Fibroblast of skin of back (primary cell): ENCODE measurements at places on chromosomes 1 and 21.

DNA sequence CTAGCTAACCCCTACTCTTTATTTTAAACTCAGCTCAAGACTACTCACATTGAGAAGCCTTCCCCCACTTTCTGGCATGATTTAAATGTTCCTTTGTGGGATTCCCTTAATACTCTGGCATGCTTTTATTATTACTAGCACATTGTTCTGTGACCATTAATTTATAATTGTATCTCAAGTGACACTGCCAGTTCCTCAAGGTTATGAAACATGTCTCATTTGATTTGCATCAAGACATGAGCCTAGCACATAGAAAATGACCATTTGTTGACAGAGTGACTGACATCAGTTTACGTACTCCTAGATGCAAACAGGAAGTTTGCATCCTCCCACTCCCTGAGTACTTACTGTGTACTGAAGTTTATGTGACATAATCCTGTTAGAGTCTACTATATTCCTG, 15.2 kb downstream of the RGS4 start:
- DNase-seq: peak; percentile 68

GRCh38 chr1:107643766-107644165, 321.2 kb downstream of the VAV3 start:
- no peak for DNase-seq

DNA sequence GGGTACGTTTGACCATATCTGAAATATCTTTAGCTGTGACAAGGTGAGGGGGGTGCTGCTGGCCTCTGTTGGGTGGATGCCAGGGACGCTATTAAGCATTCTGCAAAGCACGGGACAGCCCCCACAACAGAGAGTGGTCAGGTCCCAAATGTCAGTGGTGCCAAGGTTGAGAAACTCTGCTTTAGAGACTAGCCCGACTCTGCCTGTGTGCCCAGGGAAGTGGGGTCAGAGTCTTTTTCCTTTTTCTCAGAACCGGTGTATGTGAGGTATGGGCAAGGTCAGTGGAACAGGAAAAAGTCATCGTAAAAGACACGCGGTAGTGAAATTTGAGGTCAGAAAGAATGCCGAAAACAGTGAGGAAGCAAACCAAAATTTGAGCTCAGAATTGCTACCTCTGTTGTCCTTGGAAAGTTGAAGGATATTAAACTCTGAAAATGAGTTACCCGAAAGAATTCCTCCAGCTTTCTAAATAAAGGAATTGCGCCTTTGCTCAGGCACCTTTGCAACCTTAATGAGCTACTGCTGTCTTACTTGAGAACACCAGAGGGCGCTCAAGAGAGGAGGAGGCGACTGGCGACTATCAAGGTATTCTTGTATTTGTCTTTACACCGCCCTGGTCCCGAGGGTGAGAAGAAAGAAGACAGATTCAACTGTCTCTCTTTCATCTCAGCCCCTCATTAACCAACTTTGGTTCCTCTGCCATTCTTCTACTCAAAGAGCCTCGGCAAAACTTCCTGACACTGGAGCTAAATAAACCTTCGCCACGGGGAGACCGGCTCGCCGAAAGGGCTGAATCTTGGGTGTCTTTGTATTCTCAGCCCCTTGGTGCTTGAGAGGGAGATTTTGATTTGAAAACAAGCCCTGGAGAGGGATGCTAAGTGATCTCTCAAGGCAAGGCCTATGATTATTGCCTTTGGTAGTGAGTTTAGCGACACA, 85.4 kb upstream of the OLIG2 start:
- DNase-seq: peak; percentile 23

- no peak for DNase-seq
These were observed 876 bp downstream of the EFCAB7 start for GRCh38 chr1:63524201-63524600.

- peak; percentile 73 for DNase-seq
These were observed 6.0 kb upstream of the PITHD1 start for GRCh38 chr1:23772049-23772853.

GRCh38 chr1:221611656-221612046, 130.2 kb downstream of the DUSP10 start:
- DNase-seq: no peak

GRCh38 chr1:156643778-156644092, 1.8 kb downstream of the BCAN start:
- no peak for DNase-seq

- DNase-seq: no peak
These were observed 30.3 kb upstream of the TRAPPC10 start for GRCh38 chr21:43981871-43982210.

DNA sequence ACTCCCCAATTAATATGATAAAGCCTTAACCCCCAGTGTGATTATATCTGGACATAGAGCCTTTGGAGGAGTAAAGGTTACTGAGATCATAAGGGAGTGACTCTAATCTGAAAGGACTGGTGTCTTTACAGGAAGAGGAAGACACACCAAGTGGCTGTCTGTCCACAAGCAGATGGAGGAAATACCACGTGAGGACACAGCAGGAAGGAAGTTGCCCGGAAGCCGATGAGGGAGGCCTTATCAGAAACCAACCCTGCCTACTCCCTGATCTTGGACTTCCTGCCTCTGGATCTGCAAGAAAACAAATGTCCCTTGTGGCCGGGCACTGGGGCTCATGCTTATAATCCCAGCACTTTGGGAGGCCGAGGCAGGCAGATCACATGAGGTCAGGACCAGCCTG, 110.3 kb upstream of the CHRM3 start:
- DNase-seq: no peak

GRCh38 chr1:25035523-25036116, 105.5 kb upstream of the RUNX3 start:
- no peak for DNase-seq

GRCh38 chr21:41170442-41170841, 2.5 kb downstream of the BACE2 start:
- peak; percentile 33 for DNase-seq

GRCh38 chr1:20732588-20733359, at the start of gene SH2D5:
SH2D5 (minus strand) TSS chr1:20732703; CDS start chr1:20728044, 4,659 bp downstream.
- peak; percentile 98 for DNase-seq

DNA sequence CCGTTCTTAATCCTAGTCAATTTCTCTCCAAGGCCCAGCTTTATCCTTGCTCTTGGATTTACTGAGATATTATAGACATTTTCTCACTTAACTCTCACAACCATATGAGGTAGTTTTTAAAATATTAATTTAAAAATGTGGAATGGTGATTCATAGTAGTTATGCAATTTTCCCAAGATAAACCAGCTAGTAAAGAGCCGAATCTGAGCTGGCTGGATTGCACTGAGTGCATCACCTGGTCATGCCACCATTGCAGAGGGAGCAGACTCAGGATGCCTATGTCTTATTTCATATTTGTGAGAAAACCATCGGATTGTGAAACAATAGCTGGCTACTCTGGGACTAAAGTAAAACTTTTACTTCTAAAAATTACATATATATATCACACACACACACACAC, 494.0 kb downstream of the KCNT2 start:
- peak; percentile 8 for DNase-seq

DNA sequence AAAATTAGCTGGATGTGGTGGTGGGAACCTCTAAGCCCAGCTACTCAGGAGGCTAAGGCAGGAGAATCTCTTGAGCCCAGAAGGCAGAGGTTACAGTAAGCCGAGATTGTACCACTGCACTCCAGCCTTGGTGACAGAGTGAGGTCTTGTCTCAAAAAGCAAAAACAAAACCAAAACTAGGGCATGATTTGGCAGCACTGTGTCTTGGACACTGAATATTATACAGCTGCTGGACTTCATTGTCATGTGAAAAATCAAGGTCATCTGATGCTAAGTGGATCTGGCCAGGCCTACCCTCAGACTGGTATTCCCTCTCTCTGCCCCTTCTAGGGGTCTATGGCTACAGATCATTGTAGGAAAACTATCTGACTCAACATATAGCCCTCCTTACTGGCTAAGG, 55.2 kb upstream of the MRPS6 start:
- DNase-seq: no peak

GRCh38 chr1:65209005-65209885, 61.2 kb downstream of the AK4 start:
- DNase-seq: peak; percentile 45

GRCh38 chr1:151277249-151277648, 4.8 kb upstream of the ZNF687 start:
- DNase-seq: no peak

- no peak for DNase-seq
These were observed 13.0 kb upstream of the MYOM3 start for GRCh38 chr1:24124980-24125379.

- DNase-seq: no peak
These were observed 157.3 kb downstream of the CLIC6 start for GRCh38 chr21:34825948-34826548.

GRCh38 chr1:183933528-183934179, 103.9 kb downstream of the COLGALT2 start:
- DNase-seq: no peak

GRCh38 chr1:226365831-226366231, 42.1 kb downstream of the PARP1 start:
- DNase-seq: peak; percentile 33

GRCh38 chr21:35984654-35985361, 75.5 kb downstream of the SETD4 start:
- DNase-seq: no peak

DNA sequence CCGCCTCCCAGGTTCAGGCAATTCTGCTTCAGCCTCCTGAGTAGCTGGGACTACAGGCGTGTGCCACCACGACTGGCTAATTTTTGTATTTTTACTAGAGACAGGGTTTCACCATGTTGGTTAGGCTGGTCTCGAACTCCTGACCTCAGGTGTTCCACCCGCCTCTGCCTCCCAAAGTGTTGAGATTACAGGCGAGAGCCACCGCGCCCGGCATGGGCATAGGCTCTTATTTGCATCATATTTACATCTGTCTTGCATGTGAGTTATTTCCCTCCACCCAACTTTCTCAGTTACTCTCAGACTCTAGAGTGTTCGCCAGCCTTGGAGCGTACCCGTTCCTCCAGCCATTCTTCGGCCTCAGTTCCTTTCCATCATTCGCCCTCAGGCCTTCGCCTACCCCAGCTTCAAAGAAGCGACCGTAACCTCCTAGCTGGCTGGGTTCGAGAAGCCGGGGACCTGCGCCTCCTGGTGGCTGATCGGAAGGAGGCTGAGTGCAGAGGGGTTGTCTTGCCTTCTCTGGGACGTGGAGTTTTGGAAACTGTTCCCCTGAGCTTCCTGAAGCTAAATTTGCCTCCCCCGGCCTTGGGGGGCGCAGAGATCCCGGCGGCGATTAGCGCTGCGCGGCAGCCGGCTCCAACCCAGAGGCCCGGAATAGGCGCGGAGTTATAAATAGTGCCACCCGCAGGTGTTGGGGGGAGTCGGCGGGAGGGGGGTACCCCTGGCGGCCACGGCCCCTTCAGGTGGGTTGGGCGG, 3.6 kb upstream of the ZBTB7B start:
- peak; percentile 78 for DNase-seq

DNA sequence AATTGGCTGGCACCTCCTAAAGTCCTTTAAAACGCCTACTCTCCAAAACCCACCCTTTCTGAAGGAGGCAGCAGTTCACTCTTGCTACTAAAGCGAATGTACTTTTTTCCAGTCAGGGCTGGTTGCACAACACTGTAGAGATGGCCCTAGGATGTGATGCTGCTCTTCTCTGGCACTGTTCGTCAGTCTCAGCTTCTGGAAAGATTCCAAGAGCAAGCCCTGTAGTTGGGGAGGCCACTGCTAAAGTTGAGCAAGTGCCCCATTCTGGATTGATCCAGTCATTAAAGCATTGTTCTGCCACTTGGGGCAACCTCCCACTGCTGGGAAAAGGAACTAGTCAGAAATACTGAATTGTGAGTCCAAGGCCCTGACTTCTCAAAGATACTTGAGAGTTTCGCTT, 28.5 kb upstream of the KCNQ4 start:
- no peak for DNase-seq

- DNase-seq: no peak
These were observed 47.1 kb upstream of the INSL5 start for GRCh38 chr1:66848193-66848592.

DNA sequence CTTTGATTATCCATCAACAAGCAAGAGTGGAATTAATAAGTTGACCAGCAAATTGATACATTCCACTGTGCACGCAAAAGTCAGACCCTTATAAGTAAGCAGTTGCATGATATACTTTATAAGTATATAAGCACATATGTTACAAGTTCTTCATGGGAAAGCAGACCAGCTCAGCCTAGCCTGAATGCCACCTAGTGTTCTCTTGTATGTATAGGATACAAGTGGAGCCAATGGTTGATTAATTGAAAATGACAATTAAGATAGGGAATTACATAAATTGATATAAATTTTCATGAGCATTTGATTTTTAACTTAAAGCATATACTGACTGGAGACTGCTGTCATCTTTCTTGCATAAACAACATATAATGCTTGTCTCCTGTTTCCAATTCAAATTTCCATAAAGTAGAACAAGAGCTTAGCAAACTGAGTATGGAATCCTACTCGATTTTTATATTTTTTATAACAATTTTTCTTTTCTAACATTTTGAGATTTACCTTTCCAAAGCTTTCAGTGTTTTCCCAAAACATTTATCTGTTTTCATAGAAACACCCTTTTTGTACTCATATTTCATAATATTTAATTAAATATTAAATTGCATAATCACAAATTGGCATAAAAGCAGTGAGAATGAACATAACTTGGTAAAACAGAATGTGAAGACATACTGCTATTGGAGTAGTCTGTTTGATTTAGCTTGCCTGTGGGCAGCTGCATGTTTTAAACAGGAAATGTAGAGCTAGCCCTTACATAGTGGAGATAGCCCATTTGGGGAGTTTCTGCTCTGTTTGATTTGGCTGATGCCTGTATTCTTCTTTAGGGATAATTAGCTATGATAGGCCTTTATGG, 62.8 kb downstream of the MAGI3 start:
- peak; percentile 34 for DNase-seq

DNA sequence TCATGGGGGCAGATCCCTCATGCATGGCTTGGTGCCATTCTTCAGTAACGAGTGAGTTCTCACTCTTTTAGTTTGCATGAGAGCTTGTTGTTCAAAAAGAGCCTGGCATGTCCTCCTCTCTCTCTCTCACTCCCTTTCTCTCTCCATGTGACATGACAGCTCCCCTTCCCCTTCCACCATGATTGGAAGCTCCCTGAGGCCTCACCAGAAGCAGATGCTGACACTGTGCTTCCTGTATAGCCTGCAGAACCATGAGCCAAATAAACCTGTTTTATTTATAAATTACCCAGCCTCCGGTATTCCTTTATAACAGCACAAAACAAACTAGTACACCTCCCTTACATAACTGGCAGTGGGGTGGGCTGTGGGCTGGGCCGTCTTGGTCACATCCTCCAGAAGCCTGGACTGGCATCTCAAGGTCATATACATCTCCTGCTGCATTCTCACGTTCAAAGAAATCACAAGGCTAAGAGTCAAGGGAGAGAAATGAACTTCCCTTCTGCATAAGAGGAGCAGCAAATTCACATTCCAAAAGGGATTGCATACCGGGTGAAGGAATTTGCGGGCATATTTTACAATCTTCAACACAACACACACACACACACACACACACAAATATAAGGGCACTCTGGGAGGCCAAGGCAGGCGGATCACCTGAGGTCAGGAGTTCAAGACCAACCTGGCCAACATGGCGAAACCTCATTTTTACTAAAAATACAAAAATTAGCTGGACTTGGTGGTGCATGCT, 2.3 kb upstream of the CCSAP start:
- peak; percentile 70 for DNase-seq

GRCh38 chr1:67376381-67376780, 53.8 kb downstream of the SERBP1 start:
- no peak for DNase-seq
